ENCODE measurements at places on chromosomes 12 and 14.
A peak's percentile ranks its signal among the peaks of the same experiment; 100 is the strongest.

DNA sequence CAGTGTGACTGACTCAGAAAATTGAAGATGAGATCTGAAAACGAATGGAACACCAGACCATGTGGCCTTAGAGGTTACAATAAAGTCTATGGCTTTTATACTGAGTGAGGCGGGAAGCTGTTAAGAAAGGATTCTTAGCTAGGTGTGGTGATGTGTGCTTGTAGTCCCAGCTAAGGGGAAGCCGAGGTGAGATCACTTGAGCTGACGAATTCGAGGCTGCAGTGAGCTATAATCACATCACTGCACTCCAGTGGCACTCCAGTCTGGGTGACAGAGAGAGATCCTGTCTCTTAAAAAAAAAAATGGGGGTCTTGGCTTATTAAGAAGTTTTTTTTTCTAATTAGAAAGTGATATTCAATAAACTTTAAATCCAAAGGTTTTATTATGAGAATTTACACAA is 678.6 kb downstream of the TMTC2 start:
- no peak for DNase-seq

DNA sequence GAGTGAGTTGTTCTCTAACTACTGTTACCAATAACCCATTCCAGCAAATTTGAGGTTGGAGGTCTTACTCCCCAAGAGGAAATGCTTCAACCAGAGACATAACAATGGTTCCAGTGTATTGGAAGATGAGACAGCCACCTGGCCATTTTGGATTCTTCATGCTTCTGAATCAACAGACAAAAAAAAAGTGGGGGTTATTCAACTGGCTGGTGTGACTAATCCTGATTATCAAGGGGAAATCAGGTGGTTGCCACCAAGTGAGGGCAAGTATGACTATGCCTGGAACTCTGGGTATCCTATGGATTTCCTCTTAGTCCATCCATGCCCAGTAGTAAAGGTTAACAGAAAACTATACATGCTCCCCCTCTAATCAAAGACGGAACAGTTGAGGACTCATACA is 29.9 kb upstream of the ZNF641 start:
- no peak for DNase-seq

GRCh38 chr12:111250251-111250881 is 118.5 kb downstream of the PHETA1 start:
- no peak for DNase-seq

DNA sequence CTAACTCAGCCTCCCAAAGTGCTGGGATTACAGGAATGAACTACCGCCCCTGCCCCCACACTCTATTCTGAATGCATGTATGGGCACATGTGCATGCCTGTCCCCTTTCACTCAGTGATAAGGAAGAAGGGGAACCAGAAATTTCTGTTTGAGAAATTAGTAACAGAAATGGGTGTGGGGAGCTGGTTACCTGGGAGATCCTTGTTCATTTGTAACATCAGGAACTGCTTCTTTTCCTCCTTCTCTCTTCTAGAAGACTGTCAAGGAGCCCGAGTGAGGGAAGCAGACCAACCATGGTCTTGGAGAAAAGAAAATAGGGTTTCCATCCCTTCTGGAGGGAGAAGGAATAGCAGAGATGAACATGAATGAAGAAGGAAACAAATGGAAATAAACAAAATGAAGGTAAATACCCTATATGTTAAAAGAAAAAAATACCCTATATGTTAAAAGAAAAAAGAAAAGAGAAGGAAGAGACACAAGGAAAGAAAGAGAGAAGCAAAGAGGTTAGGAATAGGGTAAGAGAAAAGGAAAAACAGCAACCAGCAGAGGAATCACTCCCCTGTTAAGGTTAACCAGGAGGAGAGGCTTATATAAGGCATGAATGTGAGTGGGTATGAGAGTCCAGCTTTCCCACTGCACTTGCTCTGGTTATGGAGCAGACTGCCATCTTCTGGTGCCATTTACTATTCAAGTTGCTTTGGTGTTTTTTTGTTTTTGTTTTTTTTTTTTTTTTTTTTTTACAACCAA is 3.3 kb downstream of the PPP1R3E start:
- DNase-seq, result no peak

GRCh38 chr14:80764496-80764895 is 177.0 kb downstream of the CEP128 start:
- DNase-seq, result no peak

DNA sequence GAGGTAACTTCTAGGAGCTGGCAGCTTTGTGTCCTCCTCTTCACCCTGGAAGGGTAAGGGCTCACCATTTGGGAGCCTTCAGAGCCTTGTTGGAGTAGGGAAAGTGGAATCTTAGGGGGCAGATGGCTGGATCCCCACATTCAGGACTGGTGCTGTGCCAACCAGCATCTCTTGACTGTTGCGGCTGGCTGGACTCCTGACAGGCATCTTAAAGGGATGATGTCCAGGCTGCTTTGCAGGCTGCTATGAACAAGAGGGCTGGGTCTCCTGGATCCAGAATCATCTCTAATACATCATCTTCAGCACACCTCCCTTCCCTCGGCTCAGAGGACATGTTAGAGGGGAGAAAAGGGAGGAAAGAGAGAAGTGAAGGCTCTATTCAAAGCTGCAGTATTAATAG is 4.4 kb downstream of the CACNB3 start:
- DNase-seq, result no peak

- DNase-seq, result peak; percentile 6
These were observed 507 bp downstream of the AHSA1 start for GRCh38 chr14:77458249-77458950.

- no peak for DNase-seq
These were observed 508.1 kb downstream of the PCNX1 start for GRCh38 chr14:71415404-71415690.

- no peak for DNase-seq
These were observed 4.8 kb downstream of the MYH7 start for GRCh38 chr14:23430723-23431085.

- DNase-seq, result no peak
These were observed 26.3 kb downstream of the TNFAIP2 start for GRCh38 chr14:103149351-103150237.

- no peak for DNase-seq
These were observed 25.5 kb downstream of the SCARB1 start for GRCh38 chr12:124837958-124838803.

DNA sequence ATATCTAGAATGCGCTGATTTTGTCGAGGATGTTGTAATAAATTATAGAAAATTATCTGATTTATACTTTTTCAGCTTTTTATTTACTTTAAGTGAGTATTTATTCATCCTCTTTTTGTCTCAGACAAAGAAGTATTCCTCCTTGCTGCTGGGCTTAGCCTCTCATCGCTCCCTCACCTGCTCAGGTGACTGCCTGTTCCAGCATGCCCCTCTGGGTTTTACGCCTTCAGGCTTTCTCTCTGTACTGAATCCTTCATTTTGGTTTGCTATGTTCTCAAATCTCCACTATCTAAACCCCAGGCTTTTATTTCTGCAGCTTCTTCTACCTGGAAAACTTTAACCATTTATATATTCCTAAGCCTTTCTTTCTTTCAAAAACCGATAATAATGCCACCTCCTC is 1650.9 kb upstream of the SEL1L start:
- no peak for DNase-seq

Data from activated CD4-positive, CD25-positive, alpha-beta regulatory T cell (primary cell).